ENCODE measurements at places on chromosomes 5 and 9. TPM values are rescaled to one million over a fixed set of nuclear protein-coding genes. Genes with fewer than 3 reads are reported as not detected.
A peak's percentile ranks its signal among the peaks of the same experiment; 100 is the strongest.

- no peak for DNase-seq
Observed at GRCh38 chr9:123353041-123353440, 3.0 kb upstream of the CRB2 start.

APBA1 gene
- total RNA-seq: 0.13 TPM

- no peak for DNase-seq
Observed at GRCh38 chr9:105128908-105129600, 115.4 kb upstream of the SLC44A1 start.

PHYKPL gene
- total RNA-seq: 49.0 TPM

DNA sequence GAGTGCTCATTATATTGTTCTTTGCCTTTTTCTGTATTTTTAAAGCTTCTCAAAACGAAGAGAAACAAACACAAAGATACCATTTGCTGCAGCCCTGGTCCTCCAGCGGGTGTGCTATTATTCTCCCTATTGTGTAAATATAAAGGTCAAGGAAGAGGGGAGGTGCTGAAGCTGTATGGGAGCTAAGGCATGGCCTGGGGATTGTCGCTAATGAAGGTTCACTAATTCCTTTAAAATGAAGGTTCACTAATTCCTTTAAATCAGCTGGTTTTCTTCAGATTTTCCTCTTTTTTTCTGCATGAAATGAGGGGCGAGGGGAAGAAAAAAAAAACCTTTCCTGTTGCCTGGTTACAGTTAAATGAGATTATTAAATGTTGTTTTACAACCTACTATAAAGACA, 74.5 kb upstream of the MAP1B start:
- no peak for DNase-seq

FAM78A gene
- total RNA-seq: 1.7 TPM

GRCh38 chr9:121098567-121099198, 23.9 kb downstream of the CNTRL start:
- no peak for DNase-seq

CDO1 gene
- 3.2 TPM for total RNA-seq

TAF11L5 gene
- total RNA-seq: 1.4 TPM

DNA sequence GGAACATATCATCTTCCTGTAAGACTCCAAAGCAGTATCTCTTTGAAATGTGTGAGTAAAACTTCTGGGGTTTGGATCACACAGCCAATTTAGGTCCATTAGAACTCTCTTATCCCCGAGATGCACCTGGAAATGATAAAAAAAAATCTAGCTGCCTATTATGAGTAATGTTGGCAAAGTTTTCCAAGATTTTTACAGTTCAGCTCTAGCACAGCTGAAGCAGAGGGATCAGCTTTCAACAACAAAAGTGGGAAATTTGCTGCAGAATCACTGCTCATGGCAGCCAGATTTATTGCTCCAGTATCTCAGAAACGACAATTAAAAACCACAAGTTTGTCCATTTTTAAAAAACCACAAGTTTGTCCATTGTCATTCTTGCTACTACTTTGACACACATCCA, 292.2 kb downstream of the IRX2 start:
- DNase-seq: no peak

GRCh38 chr9:112063151-112063550, 111.9 kb downstream of the SUSD1 start:
- no peak for DNase-seq

DNA sequence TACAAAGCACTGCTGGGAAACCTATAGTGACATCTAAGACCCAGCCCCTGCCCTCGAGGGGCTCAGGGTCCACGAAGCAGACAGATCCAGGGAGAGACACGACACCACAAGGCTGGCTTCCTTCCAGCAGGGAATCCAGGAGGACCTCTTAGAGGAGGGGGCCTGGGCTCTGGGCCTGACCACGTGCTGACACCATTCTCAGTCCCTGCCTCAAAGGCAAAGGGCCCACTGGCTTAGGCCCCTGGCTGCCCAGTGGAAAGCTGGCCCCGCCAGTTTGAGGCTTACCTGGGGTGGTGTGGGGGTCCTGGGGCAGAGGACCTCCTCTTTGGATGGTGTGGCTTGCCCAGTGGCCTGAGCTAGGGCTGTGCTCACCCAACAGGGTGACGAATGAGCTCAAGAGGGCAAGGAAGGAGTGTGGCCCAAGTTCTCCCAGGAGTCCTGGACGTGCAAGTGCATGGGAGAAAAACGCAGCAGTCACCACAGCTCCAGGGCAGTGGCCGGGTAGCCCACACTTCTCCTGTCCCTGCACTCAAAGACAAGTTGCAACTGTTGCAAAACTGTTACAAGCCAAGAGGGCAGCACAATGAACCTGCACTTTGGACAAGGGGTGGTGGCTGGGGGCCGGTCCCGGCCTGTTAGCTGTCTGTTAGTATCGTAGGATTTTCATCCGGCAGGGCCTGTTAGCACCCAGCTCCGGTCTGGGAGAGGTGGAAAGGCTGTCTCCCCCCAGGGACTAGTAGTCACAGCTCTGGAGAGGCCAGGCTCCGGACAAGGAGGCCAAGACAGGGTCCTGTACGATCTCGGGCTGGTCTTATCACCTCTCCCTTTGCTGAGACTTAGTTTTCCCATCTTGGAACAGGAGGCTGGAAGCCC, 1.5 kb upstream of the SARDH start:
- DNase-seq: no peak

DNA sequence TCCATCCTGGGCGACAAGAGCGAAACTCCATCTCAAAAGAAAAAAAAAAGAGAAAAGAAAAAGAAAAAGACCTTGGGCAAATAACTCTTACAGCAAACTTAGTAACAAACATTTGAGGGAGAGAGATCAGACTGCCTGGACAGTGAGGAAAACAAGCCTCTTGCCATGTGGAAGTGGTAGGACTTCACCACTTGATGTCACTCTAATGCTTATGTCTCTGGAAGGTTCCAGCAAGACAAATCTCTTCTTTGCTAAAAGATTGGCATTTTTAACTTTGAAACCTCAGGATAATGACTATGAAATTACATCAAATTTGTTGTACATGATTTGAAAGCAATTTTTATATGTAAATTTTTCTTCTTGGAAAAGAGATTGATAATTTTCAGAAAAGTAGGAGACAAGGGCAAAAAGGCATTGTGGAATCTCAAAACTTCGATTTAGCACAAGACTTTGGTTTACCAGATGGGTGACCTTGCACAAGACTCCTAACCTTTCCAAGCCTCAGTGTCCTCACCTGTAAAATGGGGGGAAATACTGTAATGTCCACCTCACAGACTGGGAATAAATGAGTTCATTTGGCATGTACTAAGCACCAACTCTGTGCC, 5.4 kb downstream of the ACTL7B start:
- DNase-seq: peak; percentile 15

- no peak for DNase-seq
Observed at GRCh38 chr9:22537721-22538120, 91.1 kb downstream of the DMRTA1 start.

DNA sequence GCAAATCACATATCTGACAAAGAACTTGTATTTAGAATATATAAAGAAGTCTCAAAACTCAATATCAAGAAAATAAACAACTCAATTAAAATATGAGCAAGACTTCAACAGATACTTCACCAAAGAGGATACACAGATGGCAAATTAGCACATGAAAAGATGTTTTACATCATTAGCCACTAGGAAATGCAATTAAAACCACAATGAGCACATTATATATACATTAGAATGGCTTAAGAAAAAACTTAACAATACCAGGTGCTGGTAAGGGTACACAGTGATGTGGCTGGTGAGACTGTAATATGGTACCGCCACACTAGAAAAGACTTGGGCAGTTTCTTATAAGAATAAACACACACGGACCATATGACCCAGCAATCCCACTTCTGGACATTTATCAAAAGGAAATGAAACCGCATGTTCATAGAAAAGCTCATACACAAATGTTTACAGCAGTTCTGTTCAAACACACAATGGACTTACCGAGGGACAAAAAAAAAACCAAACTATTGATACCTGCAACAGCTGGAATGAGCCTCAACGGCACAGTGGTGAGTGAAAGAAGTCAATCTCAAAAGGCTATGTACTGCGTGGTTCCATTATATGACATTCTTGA, 27.6 kb downstream of the SEMA4D start:
- no peak for DNase-seq

- DNase-seq: no peak
Observed at GRCh38 chr9:128304971-128305288, 17.3 kb downstream of the TRUB2 start.

DNA sequence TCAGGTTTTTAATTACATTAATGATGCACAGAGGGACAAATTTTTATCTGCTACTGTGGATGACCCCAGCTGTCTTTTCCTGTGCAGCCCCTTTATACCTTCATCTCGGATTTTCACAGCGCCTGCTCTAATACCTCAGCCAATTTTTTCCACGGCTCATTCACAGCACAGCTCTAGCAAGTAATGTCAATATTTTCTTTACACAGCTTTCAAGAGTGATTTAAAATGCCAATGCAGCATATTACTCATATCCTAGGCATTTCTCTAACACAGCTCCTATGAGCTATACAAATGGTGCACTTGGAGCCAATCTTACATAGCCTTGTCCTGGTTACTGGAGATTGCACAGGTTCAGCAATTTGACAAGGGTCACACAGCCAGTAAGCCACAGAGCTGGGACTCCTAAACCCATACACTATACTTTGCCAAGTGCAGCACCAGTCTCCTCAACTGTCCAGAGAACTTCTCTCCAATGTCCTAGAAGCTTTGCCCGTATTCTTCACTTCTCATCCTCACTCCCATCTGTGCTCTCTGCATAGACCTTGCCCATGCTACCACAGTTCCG, 661.8 kb downstream of the DTWD2 start:
- no peak for DNase-seq

Measured in A673 (cell line).